ENCODE measurements at places on chromosomes 12 and 14. TPM values are rescaled to one million over a fixed set of nuclear protein-coding genes. Genes with fewer than 3 reads are reported as not detected.

TDRD9 gene
- total RNA-seq = 2.9 TPM

IL22 gene
- not detected for total RNA-seq

CEP170B gene
- 14.8 TPM for total RNA-seq

IQSEC3 gene
- total RNA-seq = 0.64 TPM

LALBA gene
- not detected for total RNA-seq

FOXN4 gene
- not detected for total RNA-seq

CCDC59 gene
- total RNA-seq = 53.7 TPM

DNA sequence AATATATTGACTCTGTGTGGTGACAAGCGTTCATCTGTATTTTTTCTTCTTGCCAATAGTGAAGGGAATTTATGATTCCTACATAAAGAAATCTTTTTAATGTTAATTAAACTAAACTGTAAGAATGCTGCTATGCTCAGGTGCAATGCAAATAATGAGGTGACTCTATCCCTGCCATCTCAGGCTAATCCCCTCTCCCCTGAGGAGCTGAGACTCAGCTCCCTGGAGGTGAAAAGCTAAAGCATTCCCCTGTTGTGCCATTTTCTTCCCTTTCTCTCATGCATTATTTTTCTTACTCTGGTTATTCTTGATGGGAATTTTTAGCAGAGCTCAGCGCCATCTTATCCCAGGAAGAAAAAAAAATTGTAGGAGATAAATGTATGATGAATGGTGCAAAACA, 113.9 kb upstream of the FGD4 start:
- no peak for DNase-seq
- H3K36me3 ChIP-seq = no peaks in the 10 kb centered on the region

GRCh38 chr12:127125607-127126259, 1141.2 kb upstream of the TMEM132C start:
- no peaks in the 10 kb centered on the region for H3K36me3 ChIP-seq
- no peak for DNase-seq
- no peak overlapping the region for H3K4me3 ChIP-seq
- no peak overlapping the region for H3K27ac ChIP-seq

- H3K36me3 ChIP-seq = no peaks in the 10 kb centered on the region
- no peaks in the 10 kb centered on the region for H3K4me1 ChIP-seq
- H3K27me3 ChIP-seq = no peaks in the 10 kb centered on the region
Observed at GRCh38 chr12:97960741-97961608, 498.4 kb downstream of the RMST start.

- DNase-seq = no peak
- no peaks in the 10 kb centered on the region for H3K27me3 ChIP-seq
- peak overlapping the region; percentile 35 for H3K27ac ChIP-seq
- H3K4me3 ChIP-seq = no peak overlapping the region
- no peaks in the 10 kb centered on the region for H3K4me1 ChIP-seq
Observed at GRCh38 chr12:14845350-14845750, 2.0 kb upstream of the ART4 start.

DNA sequence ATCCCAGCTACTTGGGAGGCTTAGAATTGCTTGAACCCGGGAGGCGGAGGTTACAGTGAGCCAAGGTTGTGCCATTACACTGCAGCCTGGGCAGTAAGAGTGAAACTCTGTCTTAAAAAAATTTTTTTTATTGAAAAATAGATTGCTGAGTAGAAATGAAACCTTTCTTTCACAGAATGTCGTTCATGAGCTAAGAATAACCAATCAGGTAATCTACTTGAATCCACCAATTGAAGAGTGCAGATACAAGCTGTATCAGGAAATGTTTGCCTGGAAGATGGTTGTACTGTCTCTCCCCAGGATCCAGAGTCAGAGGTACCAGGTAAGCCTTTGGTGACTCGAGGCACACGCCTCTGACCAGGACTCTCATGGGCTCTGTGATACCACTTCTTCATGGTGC, 27.0 kb downstream of the DYNC1H1 start:
- H3K4me1 ChIP-seq = no peaks in the 10 kb centered on the region

- no peak overlapping the region for H3K27ac ChIP-seq
- H3K36me3 ChIP-seq = no peaks in the 10 kb centered on the region
- no peak for DNase-seq
- H3K4me1 ChIP-seq = no peaks in the 10 kb centered on the region
- H3K27me3 ChIP-seq = peaks cover 4% of the 10 kb centered on the region
Observed at GRCh38 chr14:103290494-103290893, 43.5 kb upstream of the EIF5 start.

- H3K27me3 ChIP-seq = no peaks in the 10 kb centered on the region
- DNase-seq = no peak
- H3K36me3 ChIP-seq = no peaks in the 10 kb centered on the region
- no peak overlapping the region for H3K4me3 ChIP-seq
Observed at GRCh38 chr14:89669193-89669592, 252.2 kb upstream of the FOXN3 start.

DNA sequence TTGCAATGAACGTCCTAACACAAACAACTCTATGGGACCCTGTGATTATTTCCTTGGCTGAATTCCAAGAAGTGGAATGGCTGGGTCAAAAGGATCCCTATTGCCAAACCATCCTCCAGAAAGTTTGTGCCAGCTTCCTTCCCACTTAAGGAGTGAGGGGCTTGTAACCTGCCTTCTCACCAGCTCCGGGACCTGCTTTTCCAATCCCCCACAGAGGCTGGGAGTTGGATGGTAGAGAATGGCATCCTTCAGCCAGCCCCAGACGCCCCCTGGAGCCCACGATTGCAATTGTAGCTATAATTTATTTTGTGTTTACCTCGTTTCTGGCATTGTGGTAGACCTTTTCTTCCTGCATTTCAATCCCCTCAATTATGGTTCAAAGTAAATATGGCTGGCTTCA, 9.7 kb upstream of the ZDHHC22 start:
- no peak overlapping the region for H3K4me3 ChIP-seq
- H3K36me3 ChIP-seq = no peaks in the 10 kb centered on the region
- H3K27me3 ChIP-seq = no peaks in the 10 kb centered on the region
- no peak overlapping the region for H3K27ac ChIP-seq

- no peak for DNase-seq
- no peak overlapping the region for H3K4me3 ChIP-seq
- no peak overlapping the region for H3K27ac ChIP-seq
- H3K36me3 ChIP-seq = no peaks in the 10 kb centered on the region
- H3K4me1 ChIP-seq = no peaks in the 10 kb centered on the region
Observed at GRCh38 chr14:78345131-78345744, 175.1 kb downstream of the NRXN3 start.

- H3K4me1 ChIP-seq = no peaks in the 10 kb centered on the region
- no peaks in the 10 kb centered on the region for H3K27me3 ChIP-seq
- no peak overlapping the region for H3K27ac ChIP-seq
- no peak for DNase-seq
- H3K36me3 ChIP-seq = no peaks in the 10 kb centered on the region
Observed at GRCh38 chr12:84862186-84862585, 50.4 kb downstream of the SLC6A15 start.

DNA sequence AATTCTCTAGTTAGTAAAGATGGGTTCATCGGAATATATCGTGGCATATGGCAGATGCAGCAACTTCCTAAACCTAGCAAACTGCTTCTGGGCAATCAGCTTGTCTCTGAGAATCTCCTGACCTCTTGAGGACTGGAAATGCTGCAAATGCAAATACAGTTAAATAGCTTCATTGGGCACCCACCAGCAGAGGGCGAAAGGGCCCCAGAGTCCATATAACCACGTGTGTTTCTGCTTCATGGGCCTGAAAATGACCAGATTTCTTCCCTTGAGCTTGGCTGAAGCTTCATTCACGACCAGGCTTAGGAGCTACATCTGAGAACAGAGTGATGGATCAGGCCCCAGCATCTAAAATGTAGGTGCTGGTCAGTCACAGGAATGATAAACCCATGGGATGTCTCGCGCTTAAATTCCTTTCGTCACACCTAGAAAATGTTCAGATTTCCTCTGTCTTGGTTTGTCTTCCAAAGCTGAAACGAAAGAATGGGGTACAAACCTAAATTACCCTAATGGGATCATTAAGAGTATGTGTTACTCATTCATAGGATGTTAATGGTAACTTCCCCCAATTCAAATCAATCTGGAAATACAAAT, 1482.5 kb upstream of the TMEM132C start:
- H3K4me3 ChIP-seq = no peak overlapping the region
- no peaks in the 10 kb centered on the region for H3K36me3 ChIP-seq
- no peak overlapping the region for H3K27ac ChIP-seq
- H3K4me1 ChIP-seq = no peaks in the 10 kb centered on the region
- no peak for DNase-seq
- no peaks in the 10 kb centered on the region for H3K27me3 ChIP-seq

- H3K4me1 ChIP-seq = no peaks in the 10 kb centered on the region
- H3K36me3 ChIP-seq = no peaks in the 10 kb centered on the region
- H3K27me3 ChIP-seq = no peaks in the 10 kb centered on the region
- H3K27ac ChIP-seq = no peak overlapping the region
Observed at GRCh38 chr14:63881926-63882325, 29.1 kb downstream of the SYNE2 start.

DNA sequence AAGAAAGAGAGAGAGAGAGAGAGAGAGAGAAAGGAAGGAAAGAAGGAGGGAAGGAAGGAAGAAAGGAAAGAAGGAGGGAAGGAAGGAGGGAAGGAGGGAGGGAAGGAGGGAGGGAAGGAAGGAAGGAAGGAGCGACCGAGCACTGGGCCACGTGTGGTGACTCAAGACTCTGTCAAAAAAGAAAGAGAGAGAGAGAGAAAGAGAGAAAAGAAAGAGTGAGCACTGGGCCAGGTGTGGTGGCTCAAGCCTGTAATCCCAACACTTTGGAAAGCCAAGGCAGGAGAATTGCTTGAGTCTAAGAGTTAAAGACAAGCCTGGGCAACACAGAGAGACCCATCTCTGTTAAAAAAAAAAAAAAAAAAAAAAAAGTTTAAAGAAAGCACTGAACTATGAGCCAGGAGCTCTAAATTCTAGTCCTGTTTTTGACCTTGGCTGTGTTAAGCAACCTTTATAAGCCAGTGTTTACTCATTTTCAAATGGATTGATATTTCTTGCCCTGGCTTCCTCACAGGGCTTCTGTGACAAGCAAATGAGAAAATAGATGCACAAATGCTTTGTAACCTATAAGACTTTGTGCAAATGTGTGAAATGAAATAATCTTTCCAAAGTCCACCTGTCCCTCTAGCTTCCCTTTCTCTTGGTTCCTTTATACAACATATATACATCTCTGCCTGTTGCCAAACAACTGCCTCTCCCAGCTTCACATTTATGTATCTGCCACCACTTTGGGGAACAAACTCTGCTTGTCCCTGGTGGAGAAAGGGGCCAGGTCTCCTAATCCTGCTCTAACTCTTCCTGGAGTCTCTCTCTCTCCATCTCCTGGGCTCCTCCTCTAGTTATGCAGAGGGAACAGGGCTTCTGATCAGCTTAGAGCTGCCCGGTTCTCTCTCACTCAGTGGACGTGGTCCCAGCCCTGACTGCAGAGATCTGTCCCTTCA, 16.1 kb upstream of the PLEKHG6 start:
- H3K27me3 ChIP-seq = no peaks in the 10 kb centered on the region
- no peaks in the 10 kb centered on the region for H3K4me1 ChIP-seq
- DNase-seq = no peak
- peak overlapping the region; percentile 59 for H3K27ac ChIP-seq
- H3K36me3 ChIP-seq = no peaks in the 10 kb centered on the region

GRCh38 chr12:85348779-85349178, 68.8 kb downstream of the ALX1 start:
- H3K4me3 ChIP-seq = no peak overlapping the region
- DNase-seq = no peak
- H3K4me1 ChIP-seq = no peaks in the 10 kb centered on the region
- H3K27ac ChIP-seq = no peak overlapping the region

DNA sequence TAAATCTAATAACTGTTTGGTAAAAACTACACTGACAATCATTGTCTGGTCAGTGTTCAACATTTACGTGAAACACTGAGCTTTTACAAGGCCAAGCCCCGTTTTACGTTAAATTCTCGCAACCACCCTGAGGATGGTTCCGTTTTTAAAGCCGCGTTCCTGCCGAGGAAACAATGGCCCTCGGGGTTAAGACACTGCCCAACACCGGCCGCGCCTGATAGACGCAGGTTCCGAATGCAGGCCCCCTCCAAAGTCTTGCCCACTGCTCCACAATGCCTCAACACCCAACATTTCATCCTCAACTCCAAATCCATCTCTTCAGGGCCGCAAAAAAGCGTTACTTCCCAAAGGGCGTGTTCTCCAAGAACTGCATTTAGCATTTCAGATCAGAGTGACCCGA, 953 bp upstream of the SNRPF start:
- no peaks in the 10 kb centered on the region for H3K4me1 ChIP-seq
- peak overlapping the region; percentile 85 for H3K4me3 ChIP-seq
- H3K27ac ChIP-seq = no peak overlapping the region
